ENCODE measurements at places on chromosomes 11 and 22.

DNA sequence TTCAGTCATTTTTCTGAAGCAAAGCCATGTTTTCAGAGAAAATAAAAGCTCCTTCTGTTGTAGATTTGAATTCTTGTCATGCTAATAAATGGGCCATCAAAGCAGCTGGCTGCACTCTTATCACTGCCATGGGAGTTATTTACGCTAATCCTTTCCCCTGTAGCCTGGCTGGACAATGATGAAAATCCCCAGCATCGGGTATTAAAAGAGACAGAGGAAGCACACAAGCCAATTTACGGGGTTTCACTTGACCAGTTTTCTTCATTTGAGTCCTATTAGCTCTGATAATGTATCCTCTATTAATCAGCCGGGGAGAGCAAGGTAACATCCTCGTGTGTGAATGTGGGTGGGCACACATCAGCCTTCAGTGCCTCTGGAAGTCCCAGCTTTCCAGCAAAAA, 470.2 kb upstream of the API5 start:
- DNase-seq = no peak

DNA sequence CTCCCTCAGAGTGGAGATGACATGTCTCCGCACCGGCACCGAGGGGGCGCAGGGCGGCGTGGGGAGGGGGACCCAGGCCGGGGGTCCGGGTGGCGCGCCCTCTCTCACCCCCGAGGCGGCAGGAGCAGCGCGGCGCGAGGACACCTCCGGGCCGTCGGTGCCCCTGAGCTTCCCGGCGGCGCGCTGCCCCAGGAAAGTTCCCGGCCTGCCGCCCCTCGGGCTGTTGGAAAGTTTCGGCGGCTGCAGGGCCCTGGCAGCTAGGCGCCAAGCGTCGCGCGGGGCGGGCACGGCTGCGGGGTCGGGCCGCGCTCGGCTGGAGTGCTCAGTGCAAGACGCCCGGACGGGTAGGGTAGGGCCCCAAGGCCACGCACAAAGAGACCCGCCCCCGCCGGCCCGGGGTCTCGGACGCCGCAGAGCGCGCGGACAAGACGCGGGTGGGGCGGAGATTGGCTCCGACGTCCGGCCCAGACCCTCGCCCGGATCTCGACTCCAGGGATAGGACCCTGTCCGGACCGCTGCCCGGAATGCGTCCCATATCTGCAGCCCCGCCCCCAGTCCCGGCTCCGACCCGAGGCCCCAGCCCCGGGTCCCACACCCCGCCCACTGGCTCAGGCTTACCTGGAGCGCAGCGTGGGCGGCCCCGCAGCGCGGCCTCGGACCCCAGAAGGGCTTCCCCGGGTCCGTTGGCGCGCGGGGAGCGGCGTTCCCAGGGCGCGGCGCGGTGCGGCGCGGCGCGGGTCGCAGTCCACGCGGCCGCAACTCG, 471 bp downstream of the ARVCF start:
- DNase-seq = no peak

GRCh38 chr22:41481925-41482318, 13.0 kb downstream of the ACO2 start:
- DNase-seq = no peak

DNA sequence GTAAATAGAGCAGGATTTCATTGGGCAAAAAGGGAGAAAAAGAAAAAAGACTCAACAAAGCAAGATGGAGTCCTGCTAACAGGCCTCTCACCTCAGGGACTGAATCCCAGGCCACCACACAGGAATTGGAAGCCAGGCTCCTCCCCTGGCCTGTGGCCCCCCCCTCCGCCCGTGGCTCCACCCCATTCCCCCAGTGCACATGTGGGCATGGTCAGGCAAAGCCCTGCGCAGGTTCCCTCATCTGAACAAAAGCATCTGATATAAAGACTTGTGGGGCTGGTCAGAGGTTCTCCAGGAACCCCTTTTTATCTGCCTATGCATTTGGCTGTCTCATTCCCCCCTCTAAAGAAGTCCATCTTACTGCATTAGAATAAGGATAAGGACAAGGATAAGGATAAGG, 46.0 kb upstream of the PAK1 start:
- DNase-seq = no peak

DNA sequence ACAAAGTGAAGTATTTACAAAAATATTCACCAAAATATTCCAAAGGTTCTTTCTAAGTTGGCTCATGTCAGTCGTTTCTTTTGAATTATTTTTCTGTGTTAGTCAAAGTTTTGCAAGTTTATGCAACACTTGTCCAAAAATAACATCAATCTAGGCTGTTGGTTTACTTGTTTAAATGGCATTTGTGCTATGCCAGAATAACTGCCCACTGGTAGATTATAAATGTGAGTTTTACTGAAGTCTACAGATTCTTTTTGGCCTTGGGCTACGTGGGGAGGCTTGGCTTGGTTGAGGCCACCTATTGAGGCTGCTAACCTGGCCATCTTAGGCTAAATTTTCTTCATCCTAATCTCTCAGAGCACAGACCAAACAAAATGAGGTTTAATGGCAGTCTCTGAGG, 1091.9 kb upstream of the RAG2 start:
- DNase-seq = no peak

- no peak for DNase-seq
These were observed 129.1 kb downstream of the PARVA start for GRCh38 chr11:12506404-12506921.

DNA sequence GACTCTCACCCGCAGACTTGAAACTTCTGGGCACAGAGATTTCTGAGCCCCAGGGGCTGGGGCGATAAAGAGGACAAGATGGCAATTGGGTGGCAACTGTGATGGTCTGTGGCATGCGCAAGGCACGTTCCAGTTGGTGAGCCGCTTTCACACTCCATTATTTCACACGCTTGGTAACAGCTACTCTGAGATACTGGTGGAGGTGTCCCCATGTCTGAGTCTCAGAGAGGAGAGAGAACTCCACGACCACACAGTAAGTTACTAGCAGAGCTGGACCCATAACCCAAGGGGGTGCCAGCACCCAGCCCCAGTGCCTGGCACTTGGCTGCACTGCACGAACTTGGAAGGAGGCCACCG, 6.0 kb upstream of the KCNJ4 start:
- no peak for DNase-seq

DNA sequence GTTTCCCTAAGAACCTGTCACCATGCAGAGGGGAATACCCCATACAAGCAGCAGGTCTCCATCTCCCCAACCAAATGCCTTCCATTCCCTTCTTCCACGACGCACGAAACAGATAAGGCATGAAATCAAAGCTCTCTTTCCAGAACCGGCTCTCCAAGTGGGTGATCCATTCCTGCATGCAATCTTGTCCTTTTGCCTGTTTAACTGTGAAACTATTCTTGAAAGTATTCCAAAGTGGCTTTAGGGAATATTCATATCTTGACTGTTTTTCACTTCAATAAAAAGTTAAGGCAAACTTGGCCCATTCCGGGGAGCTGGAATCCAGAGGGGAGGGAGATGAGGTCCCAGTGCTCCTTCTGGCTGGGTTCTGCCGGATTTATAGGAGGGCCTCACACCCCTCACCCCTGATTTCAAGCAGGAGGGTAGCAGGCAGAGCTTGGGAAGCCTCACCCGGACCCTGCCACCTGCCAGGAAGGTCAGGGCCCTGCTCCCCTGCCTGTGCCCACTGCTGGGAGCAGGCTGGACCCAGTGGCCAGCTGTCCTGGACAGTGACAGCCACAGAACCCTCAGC, 60.9 kb downstream of the SCGB1A1 start:
- no peak for DNase-seq

- DNase-seq = peak; percentile 36
These were observed 21.7 kb upstream of the PLAAT3 start for GRCh38 chr11:63635762-63636465.

DNA sequence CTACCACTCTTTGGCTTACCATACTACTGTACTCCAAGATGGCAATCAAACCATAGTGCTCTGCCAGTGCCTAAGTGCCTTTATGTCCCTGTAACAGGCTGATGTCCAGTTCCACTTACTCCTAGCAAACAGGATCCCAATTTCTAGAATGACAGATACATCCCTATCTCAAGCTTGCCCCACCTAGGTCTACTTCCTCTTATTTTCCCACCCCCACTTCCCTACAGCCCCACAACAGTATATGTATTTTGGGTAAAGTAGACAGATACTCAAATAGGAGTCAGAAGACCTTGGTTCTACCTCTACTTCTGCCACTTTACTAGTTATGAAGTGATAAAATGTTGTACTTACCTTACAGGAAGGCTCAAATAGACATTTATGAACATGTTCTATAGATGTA, 24.1 kb downstream of the SIK3 start:
- no peak for DNase-seq

GRCh38 chr11:13962198-13962561, 343 bp upstream of the SPON1 start:
- no peak for DNase-seq

DNA sequence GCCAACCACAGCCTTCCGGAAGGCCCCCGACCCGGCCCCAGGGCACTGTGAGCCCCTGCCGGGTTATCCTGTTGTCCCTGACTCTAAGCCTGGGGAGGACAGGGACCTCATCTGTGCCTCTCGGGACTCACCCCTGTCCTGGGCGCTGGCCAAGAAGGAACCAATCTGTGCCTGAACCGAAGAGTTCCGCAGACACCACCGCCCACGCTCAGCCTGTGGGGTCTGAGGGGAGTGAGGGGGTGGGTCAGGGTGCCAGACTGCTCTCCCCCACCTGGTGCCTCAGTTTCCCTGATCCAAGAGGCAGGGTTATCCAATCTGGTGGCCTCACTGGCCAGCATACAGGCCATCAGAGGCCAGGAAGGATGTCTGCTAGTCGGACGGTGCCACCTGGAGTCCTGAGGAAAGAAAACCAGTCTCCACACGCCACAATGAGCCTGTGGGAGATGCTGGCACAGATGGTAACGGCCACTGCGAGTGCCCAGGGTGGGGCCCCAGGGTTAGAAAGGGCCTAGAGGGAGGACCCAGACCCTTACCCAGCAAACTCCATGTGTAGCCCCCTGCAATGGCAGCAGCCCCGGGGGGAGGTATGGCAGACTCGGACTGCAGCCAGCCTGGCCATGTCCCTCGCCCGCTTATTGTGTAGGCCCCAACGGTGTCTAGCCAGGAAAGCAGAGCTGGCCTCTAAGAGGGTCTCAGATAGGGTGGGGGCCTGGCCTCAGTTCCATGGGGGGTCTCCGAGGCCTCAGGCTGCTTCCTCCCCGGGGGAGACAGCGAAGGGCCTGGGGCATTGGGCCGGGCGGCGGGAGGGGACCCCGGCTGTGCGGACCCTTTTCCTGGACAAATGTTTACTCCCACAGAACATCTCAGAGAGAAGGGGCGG, 827 bp upstream of the TNNT3 start:
- no peak for DNase-seq

Measured in HS-27A (cell line).